ENCODE measurements at places on chromosomes 1 and 21. TPM values are rescaled to one million over a fixed set of nuclear protein-coding genes. Genes with fewer than 3 reads are reported as not detected.

DNA sequence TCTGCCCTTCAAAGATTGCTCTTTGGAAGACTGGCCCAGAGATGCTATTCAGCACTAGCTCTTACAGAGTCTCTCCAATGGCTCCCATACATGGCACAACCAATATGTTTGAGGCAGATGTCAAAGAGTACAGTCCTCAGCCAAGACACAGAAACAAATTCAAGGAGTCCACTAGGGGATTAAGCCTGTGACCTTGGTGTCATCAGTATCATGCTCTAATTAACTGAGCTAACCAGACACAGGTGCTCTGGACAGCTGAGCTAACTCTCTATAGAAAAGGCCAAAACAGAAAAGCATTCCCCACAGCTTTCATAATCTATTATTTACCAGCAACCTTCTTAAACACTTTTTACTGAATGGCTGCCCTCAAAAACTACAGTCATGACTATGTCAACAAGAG is 666.0 kb upstream of the PLXNA2 start:
- DNase-seq = no peak

Gene PLA2G2D
- total RNA-seq = not detected

DNA sequence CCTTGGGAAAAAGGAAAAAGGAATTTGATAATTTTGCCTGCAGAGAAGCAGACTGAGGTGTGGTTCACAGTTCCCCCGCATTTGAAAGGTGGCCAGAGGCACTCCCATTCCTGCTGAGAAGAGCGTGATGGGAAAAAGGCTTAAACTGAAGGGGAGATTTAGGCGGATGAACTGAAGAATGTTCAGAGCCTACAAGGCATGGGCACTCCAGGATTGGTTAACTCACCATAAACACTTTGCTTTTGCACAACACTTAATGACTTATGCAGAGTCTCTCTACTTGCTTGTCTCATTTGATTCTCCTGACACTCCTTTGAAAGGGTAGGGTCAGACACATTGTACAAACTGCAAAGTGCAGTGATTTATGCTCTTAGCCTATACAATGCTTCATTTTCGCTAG is 119.6 kb upstream of the RUNX1 start:
- DNase-seq = no peak

Gene C1orf94
- 4.0 TPM for total RNA-seq

DNA sequence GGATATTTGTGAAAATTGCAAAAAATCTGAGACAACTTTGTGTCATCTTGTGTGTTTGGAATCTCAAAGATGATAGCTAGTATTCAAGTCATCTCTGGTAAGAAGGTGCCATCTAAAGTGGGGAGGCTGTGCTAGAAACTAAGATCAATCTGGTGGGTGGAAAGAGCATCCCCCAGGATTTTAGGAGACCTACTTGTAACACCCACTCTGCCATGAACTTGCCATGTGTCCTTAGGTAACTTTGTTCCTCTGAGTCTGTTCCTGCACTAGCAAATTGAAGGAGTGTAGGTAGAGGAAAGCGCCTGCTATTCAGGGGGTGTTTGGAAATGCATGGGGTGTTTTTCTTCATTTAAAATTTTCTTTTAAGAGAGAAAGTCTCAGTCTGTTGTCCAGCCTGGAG is 24.4 kb downstream of the LGR6 start:
- DNase-seq = no peak

DNA sequence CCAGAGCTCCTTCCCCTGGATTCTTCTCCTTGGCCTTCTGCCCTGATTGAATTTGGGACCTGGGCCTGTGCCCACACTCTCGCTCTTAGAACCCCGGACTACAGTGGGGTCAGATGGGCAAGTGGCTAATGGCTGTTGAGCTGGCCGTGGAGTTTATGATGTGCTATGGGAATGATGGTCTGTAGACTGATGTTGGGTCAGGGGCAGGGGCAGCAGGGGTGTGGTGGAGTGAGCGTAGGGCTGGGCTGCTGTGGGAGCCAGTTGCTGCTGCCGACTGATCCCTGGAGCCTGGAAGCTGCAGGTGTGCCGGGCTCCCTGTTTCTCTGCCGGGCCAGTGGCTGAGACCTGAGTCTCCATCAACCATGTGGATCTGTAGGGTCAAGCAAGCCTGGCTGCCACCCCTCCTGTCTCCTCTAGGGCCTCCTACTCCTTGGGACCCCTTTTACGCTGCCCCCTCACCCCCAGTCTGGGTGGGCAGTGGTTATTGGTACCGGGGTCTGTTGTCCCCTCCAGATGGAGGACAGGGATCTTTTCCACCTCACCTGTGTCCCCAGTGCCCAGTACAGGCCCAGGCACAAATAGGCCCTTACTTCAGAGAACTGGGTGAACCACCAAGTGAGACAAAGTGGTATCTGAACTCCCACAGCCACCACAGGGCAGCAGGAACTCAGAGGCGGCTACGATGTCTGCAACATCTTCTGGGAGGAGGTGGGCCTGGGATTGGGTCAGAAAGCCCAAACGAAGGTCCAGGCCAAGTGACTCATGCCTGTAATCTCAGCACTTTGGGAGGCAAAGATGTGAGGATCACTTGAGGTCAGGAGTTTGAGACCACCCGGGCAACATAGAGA is 5.1 kb downstream of the PODN start:
- DNase-seq = no peak

- no peak for DNase-seq
These were observed 49.0 kb downstream of the KCNN3 start for GRCh38 chr1:154821083-154821482.

DNA sequence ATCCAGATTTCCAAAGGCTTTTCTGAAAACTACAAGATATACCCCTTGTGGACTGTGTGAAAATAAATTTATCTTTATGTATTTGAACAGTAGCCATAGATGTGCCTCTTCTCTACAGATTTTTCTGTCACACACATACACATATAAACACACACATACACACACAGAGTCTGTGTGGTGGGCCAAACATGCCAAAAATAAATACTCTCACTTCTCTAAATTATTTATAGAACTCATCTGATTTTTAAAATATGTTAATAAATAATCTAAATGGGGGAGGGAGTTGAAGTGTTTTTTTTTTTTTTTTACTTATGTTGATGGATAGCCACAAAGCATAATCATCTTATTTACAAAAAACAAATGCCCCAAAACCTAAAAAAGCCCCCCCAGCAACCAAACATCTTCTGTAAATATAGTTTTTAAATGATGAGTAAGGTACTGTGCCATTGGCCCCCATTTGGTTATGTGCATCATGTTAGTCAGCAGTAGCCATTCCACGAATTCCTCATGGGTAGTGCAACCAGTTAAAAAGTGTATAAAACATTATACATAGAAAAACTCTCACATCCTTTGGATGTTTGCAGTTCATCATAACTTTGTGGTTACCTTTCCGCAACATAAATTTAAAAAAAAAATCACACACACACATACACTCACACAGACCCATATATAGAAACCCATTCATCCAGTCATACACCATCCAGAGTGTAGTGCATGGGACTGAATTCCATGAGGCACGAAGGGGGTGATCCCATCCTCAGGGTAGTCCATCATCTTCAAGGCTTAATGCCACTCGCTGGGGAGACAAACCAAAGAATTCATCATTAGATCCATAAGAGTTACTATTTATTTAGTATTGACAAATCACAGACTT is 8.2 kb upstream of the MAGOH start:
- peak; percentile 17 for DNase-seq

DNA sequence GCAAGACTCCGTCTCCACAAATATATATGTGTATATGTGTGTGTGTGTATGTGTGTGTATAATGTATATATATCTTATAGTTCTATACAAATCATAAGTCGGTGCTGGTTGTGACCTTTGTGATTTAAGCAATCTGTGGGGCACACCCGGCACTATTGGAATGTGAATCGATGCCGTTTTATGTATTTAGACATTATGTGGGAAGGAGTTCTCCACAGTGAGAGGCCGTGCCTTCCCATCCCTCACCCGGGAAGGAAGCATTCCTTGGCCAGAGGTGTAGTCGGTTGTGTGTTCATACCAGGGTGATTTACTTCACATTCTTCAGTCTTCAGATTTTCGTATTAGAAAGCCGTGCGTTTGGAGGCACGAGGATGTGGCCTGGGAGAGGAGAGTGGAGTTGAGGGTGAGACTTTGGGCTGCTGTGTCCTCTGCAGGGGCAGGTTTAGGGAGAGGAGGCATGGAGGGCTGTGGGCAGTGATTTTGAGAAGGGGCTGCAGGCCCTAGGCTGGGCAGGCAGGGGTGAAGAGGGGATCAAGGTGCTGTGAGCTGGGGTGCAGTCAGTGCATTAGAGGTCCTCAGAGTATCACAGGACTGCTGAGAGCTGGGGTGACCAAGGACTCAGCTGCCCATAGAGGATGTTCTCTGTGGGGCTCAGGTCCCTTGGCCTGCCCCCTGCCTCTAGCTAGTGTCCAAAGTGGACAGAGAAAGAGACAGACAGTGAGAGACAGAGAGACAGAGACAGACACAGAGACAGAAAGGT is 57.7 kb downstream of the TRIM11 start:
- no peak for DNase-seq

DNA sequence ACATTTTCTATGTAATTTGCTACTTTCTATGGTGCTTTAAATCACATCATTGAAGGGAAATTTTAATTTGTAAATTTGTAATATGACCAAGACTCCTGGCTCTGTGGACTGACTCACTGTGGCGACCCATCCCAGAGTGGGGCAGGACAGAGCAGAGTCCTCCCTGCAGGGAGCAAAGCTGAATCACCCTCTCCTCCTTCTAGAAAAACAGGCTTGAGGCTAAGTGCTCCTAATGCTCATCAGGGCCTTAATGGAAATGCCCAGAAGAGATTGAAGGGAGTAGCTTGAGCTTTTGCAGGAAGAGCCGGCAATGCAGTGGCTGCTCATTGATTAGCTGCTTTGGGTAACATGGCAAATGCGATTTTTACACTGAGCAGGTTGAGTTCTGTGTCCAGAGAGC is 16.8 kb downstream of the S100A10 start:
- peak; percentile 81 for DNase-seq

- DNase-seq = peak; percentile 85
These were observed 1.4 kb downstream of the PINK1 start for GRCh38 chr1:20634594-20635084.
